ENCODE measurements at places on chromosomes 7 and 10.

DNA sequence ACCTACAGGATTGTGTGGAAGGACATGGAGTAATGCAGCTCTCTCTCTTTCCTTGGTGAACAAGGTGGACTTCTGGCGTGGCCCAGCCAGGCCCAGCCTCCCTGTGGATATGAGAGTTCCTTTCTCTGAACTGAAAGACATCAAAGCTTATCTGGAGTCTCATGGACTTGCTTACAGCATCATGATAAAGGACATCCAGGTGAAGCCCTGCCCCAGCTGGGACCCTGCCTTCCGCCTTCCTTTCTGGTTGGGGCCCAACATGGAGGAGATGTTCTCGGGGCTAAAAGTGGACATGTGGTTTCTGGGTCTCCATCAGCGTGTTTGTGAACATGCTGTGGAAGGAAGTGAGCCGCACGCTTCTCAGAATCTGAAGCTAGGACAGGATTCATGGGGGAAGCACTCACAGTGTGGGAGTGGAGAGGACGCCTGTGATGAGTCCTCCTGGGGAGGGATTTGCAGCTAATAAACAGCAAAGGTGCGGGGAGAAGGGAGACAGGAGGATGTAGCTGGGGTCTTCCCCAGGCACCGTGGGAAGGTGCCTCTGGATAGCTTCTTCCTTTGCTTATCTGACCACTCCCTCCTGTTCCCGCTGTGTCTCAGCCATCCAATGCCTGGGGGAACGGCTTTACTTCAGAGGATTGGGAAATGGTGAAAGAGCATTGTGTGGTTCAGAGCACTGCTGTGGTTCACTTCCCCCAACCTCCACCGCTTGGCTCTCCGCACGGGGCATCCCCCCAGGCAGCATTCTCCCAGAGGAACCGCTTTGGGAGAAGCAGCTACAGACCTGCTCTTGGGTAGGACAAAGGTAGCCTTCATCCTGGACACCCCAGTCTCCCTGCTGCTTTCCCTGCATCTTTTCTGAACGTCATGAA, 5.5 kb downstream of the CPA5 start:
- no peak for DNase-seq

DNA sequence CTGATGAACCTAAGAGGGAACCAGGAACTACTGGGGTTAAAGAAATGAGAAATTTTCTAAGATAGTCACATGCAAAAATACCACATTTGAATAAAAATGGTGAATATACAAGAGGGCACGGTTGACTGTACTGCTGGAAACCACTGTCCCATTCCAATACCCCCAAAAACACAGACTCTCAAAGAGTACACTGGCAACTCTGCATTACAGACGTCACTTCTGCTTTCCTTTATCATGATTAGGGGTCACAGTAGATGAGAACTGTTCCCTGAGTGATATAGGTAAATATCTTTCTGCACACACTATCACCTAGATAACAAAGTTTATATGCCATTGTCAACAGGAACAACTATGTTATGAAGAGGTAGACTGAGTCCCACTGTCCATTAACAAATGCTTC, 69.5 kb downstream of the RAPGEF5 start:
- no peak for DNase-seq

GRCh38 chr7:129975309-129975708, 22.5 kb upstream of the UBE2H start:
- no peak for DNase-seq

GRCh38 chr7:99929730-99930053, 272 bp upstream of the GJC3 start:
- DNase-seq = no peak

DNA sequence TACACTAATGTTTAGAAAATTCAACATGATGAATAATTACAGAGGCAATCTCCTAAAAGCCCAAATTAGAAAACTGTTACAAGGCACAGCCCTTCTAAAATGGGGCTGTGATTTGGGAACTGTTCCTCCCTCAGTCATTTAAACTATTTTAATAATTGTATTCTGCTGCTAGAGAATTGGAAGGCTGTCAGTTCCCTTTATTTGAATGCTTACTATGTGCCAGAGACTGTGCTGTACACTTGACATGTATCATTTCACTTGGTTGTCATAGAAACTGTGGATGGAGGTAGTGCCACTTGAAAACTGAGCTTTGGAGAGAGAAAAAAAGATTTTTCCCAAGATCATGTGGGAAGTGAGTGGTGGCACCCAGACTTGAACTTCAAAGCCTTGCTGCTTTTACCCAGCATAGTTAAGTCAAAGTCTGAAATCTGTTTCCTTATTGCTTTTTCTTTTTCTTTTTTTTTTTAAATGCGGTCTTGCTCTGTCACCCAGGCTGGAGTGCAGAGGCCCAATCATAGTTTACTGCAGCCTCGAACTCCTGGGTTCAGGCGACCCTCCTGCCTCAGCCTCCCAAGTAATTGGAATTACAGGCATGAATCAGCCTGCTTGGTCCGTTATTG, 23.6 kb downstream of the UBE2D1 start:
- DNase-seq = no peak

GRCh38 chr10:10804998-10805740, 212.5 kb upstream of the CELF2 start:
- DNase-seq = no peak

DNA sequence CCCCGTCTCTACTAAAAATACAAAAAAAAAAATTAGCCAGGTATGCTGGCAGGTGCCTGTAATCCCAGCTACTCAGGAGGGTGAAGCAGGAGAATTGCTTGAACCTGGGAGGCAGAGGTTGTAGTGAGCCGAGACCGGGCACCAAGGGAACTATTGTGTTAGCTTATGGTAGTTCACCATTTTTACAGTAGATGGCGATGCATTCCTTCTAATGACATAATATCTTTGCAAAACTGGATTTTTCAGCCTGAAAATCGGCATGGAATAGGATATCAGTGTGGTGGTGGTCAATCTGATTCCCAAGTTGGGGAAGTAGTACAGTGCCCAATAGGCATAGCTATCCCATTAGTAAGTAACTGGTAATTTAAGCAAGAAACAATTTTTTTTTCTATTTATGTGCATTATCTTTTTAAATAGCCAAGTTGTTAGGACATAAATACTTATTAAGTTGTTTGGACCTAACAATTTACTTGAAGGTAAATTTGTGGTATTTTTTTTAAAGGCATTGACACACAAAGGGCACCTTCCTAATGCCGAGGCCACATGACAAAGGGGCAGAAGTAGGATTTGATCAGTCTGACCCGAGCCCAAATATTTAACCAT, 17.6 kb upstream of the IMPDH1 start:
- DNase-seq = peak; percentile 19

GRCh38 chr10:74906611-74907198, 80.3 kb downstream of the KAT6B start:
- DNase-seq = no peak

DNA sequence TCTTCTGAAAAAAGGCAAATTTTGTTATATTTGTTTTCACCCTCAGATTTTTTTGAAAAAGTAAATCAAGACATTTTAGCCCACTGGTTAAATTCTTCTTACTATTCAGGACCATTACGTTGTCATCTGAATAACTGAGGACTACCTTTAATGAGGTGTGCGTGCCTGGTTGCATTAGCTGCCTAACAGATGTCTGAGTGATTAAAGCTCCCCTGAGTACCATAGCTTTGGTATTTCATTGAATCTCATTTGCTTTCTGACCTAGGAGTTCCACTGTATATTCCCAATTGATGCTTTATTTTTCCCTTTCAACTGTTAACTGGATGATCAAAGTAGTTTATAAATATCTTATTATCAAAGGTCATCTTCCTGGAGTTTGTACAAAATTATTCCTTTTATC, 410.0 kb upstream of the SEMA3D start:
- DNase-seq = no peak

- no peak for DNase-seq
Measured at GRCh38 chr10:6048281-6049030, 13.7 kb downstream of the IL2RA start.

DNA sequence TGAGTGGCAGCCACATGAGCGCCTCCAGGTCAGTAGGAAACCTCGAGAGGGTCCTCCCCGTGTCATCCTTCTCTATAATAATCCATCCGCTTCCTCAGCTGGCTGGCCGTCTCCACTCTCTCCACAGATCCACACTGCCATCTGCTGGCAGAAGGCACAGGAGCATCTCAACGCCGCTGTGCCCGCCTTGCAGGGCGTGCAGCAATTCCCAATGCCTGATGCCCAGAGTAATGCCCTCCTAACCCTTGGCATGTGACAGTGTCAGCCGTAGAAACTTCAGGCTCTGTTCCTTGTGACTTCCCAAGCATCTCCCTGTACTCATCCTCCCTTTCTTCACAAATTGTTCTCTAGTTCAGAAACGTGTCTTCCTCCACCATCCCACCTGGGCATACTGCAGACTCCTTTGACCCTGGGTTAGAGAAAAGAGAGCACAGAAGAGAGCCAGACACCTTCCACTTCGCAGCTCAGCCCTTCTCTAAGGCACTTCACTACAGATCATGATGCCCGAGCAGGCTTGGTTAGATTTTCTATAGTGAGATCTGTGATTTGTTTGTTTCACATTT, 70.8 kb downstream of the XPNPEP1 start:
- DNase-seq = peak; percentile 66

DNA sequence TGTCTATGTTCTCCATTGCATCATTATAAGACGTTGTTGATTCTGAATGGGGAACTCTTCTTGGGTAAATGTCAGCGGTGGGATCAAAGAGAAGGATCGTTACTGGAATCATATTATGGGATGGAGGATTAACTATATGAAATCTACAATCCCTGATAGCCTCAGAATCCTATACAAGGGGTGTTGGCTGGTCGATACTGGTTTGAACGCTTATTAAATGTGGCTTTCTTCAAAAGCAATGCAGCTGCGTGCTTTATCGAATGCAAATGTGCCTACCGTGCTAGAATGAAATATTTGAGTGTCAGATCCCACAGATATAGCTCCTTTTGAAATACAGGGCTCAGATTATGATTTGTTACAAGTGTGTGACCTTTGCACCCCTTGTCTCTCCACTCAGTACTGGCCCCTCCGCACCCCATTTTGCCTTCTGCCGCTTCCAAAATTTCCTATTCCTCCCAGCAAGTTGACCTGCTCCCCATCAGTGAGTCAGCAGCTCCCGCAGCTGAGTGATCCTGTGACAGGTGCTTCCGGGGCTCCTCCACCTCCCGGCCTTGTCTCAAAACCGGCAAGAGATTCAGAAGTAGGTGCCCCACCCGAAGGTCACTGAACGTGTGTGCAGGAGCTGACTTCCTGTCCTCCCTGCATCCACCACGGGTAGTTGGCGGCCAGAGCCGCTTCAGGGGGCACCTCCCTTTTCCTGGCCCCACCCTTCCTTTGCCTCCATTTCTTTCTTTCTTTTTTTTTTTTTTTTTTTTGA, 76.6 kb downstream of the PTPRE start:
- DNase-seq = no peak

- DNase-seq = no peak
Measured at GRCh38 chr7:99331002-99331401, 5.3 kb downstream of the ARPC1A start.

- no peak for DNase-seq
Measured at GRCh38 chr7:49324040-49324439, 399.7 kb downstream of the CDC14C start.

GRCh38 chr10:103595933-103596726, 102.6 kb downstream of the NEURL1 start:
- no peak for DNase-seq

GRCh38 chr7:31874631-31875386, 187.8 kb downstream of the PPP1R17 start:
- no peak for DNase-seq

DNA sequence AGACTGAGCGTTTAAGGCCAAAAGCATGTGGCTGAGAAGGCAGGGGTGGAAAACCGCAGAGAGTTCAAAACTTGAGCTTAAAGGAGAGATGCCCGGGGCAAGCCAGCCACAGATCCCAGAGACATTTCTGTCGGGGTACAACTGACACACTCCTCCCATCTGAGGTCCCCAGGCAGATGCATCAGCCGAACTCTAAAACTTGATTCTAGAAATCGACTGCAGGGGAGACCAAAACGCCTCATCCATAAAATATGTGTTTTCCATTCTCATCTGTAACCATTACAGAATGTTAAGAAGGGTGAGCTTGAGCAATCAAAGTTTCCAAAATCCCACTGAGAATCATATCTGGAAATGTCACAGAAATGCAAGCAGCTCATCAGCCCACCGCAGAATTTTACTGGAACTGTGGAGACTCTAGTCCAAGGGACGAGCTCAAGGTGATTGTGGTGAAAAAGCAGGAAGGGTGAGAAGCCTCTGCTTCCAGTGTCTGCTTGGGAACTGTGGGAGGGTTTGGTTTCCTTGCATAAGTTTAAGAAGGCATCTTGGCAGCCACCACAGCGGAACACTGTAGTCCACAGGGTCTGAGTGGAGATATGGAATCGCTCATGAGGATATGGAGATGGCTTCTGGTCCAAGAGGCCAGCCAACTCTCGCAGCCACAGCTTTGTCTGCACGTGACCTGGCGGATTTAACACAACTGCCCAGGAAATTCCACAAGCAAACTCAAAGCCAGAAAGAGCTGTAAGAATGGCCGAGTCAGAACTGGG, 249.2 kb downstream of the SFMBT2 start:
- DNase-seq = no peak

DNA sequence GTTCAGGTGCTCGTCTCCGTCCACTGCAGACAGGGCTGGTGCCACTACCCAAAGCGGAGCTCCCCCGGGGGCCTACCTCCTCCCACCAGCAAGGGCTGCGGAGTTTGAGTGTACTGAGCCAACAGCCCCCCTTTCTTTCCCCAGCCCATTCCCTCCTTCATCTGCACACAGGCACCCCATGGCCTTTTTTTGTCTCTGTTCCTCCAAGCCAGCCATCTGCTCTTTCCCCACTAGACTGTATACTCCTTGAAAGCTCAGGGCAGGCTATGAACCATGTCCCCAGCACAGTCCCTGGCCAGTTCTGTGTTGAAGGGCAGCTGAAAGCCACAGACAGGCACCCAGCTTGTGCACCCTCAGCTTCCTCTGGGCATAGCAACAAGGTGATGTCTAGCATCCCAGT, 99.4 kb downstream of the ZMIZ1 start:
- no peak for DNase-seq

DNA sequence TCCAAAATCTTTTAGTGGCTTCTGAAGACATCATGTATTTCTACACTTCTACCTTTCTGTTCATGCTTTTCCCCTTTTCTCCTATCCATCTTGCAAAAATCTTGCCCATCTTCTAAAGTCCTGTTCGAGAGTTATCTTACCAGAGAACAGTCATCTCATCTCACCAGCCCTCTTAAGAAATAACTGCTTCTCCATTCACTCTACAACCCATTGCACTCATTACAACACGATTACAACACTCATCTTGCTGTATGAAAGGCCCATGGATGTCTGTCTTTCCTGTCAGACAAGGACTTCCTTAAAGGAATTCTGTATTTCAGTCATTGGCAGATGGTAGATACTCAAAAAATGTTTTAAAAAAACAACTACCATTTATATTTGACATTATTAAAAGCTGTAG, 30.8 kb downstream of the ZNF438 start:
- DNase-seq = no peak

GRCh38 chr7:2157473-2158279, 75.1 kb downstream of the MAD1L1 start:
- DNase-seq = no peak

GRCh38 chr7:77456696-77457095, 40.5 kb upstream of the GSAP start:
- no peak for DNase-seq

- no peak for DNase-seq
Measured at GRCh38 chr7:30927559-30927958, 15.9 kb downstream of the AQP1 start.

All from effector CD4-positive, alpha-beta T cell (primary cell).